Astrocyte (in vitro differentiated cells and primary cell): ENCODE measurements at places on chromosomes 16 and 17.

- DNase-seq = no peak
Observed at GRCh38 chr16:11177578-11178160, 78.3 kb downstream of the SOCS1 start.

- no peak for DNase-seq
Observed at GRCh38 chr16:87736008-87736382, 29.8 kb downstream of the KLHDC4 start.

DNA sequence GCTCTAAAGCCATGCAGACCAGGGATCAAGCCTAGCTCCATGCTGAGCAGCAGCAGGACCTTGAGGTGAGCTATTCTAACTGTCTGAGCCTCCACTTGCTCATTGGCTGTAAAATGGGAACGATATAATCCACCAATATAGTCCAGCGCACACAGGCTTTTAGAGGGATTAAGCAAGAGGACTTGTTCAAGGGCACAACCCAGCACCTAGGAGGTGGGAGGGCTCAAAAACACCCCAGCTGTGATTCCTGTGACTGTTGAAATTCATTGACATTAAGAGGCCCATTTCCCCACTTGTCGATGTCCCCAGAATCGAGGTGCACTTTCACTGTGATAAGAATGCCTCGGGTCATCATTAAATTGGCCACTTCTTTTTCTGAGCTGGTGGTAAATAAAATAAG lies 4.1 kb downstream of the USH1G start:
- no peak for DNase-seq

- no peak for DNase-seq
Observed at GRCh38 chr17:48456589-48456988, 26.6 kb upstream of the SKAP1 start.

DNA sequence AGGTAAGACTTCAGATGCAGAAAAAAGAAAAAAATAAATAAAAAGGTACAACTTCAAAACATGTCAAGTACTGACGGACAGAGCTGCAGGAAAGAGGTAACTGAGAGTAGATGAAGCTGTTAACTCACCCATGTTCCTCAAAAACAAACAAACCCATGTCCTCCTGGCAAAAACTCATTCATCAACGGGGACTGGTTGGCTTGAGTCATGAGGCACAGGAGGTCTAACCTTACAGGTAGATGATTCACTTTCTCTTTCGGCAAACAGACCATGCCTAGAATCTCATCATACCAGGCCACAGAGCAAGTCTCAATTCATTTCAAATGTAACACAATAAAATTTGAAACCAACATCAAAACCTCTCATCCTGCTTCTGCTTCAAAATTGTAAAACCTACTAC lies 12.3 kb upstream of the FASN start:
- DNase-seq = no peak

- no peak for DNase-seq
Observed at GRCh38 chr16:86303787-86304678, 206.3 kb upstream of the FOXF1 start.

DNA sequence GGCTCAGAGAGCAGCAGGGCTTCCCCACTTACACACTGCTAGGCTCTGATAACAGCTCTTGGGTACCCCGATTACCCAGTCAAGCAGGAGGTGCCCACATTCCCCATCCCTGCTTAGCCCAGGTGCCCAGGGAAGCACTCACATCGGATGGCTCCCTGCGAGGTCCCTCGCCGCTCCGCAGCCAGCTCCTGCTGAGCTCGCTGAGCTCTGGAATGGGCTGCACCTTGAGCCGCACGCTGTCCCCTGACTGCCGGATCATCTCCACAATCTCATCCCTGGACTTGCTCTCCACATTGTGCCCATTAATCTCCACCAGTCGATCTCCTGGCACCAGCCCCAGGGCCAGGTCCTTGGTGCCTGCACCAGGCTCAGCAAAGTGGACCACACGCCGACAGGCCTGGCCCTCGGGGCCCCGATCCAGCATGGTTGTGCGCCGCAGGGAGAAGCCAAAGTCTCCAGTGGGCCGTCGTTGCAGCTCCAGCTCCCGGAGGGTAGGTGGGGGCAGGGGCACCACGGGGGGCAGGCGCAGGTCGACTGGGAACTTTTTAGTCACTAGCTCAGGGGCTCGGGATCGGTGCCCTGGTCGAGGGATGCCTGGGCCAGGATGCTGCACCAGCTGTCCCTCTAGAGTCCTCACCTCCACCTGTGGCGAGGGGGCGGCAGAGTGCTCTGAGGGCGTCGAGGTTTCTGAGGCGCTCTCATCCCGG lies 14.2 kb downstream of the MYO18A start:
- no peak for DNase-seq

DNA sequence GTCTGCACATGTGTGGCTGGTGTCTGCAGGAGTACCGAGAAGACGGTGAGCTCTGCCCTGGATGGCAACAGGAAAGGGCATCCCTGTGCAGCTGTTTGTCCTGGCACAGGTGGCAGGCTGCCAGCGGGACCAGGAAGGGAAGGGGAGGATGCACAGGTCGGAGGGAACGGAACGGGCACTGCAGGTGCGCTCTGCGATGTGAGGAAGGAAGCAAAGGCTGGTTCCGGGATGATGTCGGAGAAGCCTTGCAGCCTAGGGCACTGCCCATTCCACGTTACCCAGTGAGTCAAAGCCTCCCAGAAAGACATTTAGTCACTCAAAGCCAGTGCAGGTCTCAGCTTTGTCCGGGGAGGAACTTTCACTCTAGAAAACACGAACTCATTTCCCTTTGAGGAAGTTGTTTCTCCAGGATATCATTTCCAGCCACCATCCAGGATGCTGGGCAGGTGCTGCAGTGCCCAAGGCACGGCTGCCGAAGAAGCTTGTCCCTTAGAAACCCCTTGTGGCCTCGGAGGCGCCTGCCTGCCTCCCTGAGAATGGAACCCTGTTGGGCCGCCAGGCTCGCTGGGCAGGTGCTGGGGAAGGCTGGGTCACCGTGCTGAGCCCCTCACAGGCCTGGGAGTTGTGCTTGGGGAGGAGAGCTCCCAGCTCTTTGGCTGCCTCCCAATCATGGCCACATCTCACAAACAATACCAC lies 4.5 kb upstream of the TMEM235 start:
- DNase-seq = no peak

DNA sequence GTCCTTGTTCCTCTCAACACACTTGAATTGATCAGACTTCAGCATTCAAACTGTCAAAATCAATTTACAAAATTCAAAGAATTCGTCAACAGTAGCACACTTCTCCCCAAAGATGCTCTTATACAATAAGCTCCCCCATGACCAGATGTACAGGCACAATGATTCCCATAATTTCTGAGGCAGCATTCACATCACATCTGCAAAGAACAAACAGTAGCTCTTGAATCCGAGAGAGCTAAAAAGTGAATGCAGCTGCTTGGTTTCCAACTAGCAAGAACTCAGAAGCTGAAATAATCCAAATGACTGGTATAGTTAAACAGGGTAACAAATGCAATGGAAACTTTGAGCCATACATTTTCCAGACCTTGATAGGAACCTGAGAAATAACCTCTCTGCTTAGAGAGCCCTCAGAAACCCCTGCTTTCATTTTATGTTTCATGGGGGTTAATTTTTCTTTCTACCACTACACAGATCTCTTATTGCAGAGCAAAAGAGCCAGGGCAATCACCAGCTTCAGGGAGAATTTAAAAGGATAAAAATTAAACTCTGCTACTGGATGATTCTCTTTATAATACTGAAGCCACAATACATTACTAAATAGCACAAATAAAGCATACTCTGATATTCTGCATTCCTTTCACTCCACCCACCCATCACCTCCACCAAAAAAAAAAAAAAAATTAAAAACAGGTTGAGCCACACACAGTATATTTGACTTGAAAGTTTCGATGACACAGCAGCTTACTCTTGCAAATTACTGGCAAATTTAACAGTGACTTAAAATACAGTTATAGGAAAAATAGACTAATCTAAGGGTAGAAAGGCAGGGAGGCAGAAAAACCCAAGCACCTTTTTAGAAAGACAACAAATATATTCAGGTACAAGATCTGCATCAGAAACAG lies 23.1 kb upstream of the TMEM97 start:
- DNase-seq = no peak

DNA sequence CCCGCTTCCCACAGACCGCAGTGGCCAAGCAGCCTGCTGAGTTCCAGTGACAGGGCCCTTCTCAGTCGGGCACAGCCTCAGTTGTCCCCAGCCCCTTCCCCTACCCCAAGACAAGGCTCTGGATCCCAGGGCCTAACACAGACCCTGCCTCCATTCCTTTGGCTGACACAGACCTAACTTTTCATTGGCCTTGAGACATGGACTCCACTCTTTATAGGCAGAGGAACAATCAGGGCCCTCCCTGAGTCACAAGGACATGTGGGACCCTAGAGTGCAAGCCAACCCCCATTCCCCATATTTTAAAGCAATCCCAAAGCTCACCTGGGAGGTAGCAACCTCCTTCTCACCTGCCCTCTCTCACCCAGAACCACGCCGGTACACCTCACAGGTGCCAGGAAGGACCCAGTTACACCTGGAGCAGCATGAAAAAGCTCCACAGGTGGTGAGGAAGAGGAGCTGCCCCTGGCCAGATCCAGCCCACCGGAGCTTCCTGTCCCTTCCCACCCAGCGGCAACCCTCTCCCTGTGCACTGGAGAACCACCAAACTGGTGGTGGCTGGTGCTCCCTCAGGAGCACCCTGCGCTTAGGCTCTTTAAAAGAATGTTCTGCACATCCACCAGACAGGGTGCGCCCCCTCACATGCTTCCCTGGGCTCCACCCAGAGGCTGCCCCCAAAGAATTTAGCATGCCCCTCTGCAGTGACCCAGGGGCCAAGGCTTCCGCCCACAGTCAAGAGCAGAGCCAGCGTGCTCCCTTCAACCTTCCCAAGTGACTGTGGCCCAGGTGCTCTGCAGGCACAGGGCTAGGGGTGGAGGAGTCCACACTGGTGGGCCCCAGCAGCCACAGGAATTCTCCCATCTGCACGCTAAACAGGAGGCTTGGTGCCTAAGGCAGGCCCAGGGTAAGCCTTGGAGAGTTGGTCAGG lies 3.4 kb downstream of the MNT start:
- DNase-seq = no peak

GRCh38 chr17:20983359-20983637 lies 59.5 kb downstream of the USP22 start:
- DNase-seq = no peak
